Body of pancreas (tissue), 4 donors: ENCODE measurements at places on chromosomes 7 and 10. TPM values are rescaled to one million over a fixed set of nuclear protein-coding genes. Genes with fewer than 3 reads are reported as not detected.

KIAA1549 gene
- total RNA-seq, result 6.0 TPM

EIF5AL1 gene
- total RNA-seq, result not detected

GRID2IP gene
- 1.6 TPM for total RNA-seq

SFRP4 gene
- total RNA-seq, result 9.1 TPM

UCN3 gene
- 1.0 TPM for total RNA-seq

SFTPD gene
- 0.33 TPM for total RNA-seq

FEZF1 gene
- not detected for total RNA-seq

CRPPA gene
- total RNA-seq, result 1.0 TPM

NEUROG3 gene
- total RNA-seq, result not detected

INPP5F gene
- total RNA-seq, result 7.8 TPM

ANKMY2 gene
- total RNA-seq, result 8.6 TPM

OGA gene
- 83.3 TPM for total RNA-seq
